ENCODE measurements at places on chromosomes 1 and 21.

DNA sequence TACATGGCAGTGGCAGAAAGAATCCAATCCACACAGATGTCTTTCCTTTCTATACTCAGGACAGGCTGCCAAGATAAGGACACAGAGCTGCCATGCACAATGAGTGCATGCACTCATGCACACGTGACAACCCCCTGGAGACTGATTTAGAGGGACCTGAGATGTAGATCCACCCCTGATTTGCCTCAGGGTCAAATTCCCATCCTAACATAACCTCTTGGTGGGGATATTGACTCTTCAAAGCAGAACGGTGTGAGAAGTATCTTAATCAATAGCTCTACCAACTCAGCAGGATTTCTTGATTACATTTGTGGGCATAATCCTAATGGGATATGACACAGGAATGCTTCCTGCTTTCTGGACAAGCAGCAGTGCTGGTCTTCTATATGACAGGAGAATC, 125.2 kb upstream of the DSCAM start:
- no peak for DNase-seq

- DNase-seq = no peak
Measured at GRCh38 chr21:32256873-32257620, 21.8 kb downstream of the MIS18A start.

GRCh38 chr21:42621819-42622177, 31.6 kb upstream of the PDE9A start:
- DNase-seq = no peak

DNA sequence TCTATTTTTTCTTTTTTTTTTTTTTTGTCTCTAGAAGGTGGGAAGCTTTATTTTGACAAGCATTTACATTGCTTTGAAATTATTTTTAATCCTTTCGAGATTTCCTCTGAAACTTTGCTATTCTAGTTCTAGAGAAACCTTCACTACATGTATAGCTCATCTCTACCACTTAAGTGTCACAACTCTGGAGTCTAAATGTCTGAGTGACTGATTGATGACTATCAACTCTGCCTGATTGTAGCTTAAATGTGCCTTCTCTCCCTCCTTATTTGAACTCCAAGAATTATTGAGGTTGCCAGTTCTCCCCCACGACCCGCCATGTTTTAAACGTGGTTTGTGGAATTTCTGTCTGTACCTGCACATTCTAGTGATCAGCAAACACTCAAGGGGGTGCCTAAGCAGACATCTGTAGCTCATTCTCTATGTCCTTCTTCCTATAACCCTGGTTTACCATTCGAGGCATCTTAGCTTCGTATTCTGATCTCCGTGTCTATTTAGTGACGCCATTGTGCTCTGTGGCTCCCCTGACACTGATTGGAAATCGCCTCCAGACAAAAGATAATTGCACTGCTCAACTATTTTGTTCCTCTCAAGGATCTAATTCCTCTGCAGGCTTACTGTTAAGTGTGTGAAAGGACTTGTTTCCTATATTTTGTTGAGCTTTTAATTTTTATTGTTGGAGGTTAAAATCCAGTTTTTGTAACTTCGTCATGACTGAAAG, 1570.6 kb downstream of the BRINP3 start:
- no peak for DNase-seq

GRCh38 chr1:67894981-67895735, 61.9 kb upstream of the GNG12 start:
- DNase-seq = no peak

- no peak for DNase-seq
Measured at GRCh38 chr1:29202053-29202452, 20.4 kb upstream of the SRSF4 start.
